Activated CD8-positive, alpha-beta memory T cell treated with anti-CD3 and anti-CD28 coated beads for 4 hours (primary cell): ENCODE measurements at places on chromosomes 6 and 20.
A peak's percentile ranks its signal among the peaks of the same experiment; 100 is the strongest.

DNA sequence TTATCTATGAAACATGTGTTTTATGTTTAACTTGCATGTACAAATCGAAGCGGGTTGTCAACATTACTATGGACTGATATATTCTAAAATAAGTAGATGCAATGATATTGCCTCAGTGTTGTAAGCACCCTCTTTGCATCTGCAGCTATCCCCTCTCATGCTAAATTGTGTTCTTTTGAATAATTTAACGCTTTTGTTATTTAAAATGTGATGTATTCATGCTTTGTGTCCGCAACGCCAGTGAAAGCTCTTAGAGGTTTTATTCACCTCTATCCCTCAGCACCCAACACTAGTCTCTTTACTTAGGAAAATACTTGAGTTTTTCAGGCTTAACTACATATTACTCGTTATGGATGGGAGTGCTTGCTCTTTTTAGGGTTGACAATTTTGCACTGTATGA lies 173.7 kb upstream of the ID4 start:
- no peak for DNase-seq

GRCh38 chr20:24163506-24163905 lies 174.9 kb upstream of the GGTLC1 start:
- DNase-seq, result no peak

DNA sequence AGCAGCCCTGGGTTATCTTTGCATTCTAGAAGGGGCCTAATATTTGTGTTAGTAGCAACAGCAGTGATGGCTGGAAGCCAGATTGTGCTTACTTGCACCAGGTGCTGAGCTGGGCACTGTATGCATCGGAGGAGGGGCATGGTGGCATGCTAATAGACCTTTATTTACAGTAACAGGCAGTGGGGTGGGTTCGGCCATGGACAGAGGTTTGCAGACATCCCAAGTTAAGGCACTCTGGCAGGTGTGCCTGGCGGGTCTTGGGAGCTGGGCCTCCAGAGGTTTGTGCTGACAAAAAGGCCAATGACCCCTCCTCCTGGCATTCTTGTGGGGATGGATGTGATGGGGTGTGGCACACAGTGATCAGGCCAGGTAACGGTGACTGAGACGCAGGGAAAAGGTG lies 39.0 kb upstream of the CD93 start:
- DNase-seq, result no peak

DNA sequence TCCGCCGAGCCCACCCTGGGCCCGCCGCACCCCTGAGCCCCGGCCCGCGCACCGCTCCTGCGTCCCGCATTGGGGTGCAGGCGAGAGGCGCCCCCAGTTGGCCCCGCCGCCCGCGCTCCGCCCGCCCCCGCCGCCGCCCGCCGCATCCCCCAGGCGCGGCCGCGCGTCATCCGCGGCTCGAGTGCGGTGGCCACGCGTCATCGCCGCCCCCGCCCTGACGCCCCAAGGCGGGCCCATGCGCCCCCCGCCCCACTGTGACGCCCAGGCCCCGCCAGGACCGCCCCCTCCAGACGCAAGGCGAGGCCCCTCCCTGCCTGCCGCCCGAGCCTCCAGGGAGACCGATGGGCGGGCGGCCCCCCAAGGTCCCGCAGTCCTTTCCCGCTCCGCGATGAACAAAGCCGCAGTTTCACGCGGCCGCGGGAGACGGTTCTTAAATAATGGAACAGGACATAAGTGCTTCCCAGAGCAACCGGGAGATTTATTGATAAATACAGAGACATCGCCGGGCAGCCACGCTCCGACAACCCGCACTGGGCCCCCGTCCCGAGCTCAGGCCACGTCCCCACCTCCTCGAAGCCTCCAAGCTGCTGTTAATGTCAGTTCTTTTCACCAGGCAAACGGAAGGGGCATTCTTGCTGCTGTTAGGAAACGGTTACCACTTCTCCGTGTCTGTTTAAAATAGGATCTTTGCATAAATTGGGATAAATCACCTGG lies at the start of gene ANKRD60:
Gene ANKRD60 (minus strand): TSS at position 170 of the 714 bp plus-strand sequence. CDS start 0 bp downstream, at position 170.
- DNase-seq, result peak; percentile 19

- DNase-seq, result no peak
Observed at GRCh38 chr20:16392346-16392745, 180.9 kb downstream of the KIF16B start.

DNA sequence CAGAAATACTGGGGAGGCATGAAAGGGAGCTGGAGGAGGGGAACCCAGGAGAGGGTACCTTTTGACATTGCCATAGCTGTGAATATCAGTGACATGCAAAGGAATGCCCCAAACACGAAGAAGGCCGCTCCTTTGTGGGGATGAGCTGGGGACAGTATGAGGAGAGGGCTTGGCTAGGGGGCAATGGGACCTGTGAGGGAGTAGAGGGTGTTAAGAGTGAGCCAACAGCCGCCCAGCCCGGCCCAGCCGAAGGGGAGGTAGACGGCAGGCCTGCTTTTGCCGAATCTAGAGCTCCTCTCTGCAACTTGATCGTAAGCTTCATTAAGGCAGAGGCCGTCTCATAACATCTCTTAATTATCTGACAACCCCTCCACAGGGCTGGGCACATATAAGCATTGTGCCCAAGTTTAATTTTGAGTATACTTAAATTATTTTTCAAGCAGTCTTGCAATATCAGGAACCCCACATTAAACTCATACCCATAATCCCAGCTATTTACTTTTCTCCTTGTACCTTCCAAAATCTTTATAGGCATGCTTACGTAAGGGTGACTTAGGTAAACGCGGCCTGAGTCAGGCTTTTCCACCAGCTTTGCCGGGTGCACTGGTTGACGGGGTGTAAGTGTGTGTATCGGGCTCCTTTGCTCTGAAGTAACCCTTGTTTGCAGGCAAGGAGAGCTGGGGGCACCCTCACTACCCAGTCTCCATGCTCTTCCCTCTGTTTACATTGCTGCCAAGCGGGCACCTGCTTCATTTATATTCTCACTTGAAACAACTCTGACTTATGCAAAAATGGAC lies 24.9 kb upstream of the VEGFA start:
- DNase-seq, result no peak

- DNase-seq, result peak; percentile 52
Observed at GRCh38 chr6:157322792-157323254, 496 bp downstream of the TMEM242 start.

DNA sequence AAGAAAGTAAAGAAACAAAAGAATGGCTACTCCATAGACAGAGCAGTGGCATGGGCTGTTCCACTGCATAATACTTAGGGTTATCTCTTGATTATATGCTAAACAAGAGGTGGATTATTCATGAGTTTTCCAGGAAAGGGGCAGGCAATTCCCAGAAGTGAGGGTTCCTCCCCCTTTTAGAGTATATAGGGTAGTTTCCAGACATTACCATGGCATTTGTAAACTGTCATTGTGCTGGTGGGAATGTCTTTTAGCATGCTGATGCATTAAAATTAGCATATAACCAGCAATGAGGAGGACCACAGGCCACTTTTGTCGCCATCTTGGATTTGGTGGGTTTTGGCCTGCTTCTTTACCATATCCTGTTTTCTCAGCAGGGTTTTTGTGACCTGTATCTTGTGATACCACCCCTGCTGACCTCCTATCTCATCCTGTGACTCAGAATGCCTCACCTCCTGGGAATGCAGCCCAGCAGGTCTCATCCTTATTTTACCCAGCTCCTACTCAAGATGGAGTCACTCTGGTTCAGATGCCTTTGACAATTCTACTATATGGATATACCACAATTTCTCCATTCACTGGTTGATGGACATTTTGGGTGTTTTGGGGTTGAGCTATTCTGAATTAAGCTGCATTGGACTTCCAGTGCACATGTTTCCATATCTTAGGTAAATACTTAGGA lies 280.6 kb downstream of the FARS2 start:
- DNase-seq, result no peak

- no peak for DNase-seq
Observed at GRCh38 chr20:14838663-14839628, 501.5 kb upstream of the FLRT3 start.

GRCh38 chr6:113960795-113961194 lies 10.2 kb downstream of the HDAC2 start:
- DNase-seq, result no peak

GRCh38 chr20:54015496-54015895 lies 54.9 kb downstream of the BCAS1 start:
- no peak for DNase-seq

GRCh38 chr6:157893238-157893637 lies 70.2 kb downstream of the SNX9 start:
- no peak for DNase-seq

DNA sequence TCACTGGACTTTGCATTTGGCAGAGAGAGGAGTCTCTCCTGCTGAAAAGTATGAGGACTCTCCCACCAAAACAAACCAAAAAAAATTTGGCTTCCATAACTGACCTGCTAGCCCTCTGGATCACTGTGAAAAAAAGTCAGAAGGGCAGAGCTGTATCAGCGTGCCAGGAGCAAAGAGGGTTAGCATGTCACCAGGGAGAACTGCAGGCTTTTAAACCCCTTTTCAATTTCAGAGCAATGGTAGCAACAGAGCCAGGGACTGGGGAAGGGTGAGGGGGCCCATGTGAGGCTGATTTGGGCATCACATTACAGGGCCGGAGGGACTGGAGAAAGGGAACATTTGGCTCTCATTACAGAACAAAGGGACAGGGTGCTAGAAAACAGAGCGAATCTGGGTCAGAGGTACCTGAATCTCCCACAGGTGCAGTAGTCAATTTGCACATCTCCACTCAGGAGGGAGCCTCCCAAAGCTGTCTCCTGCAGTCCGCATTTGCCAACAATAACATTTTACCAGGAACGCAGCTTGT lies 185.7 kb upstream of the EYA4 start:
- DNase-seq, result no peak

- no peak for DNase-seq
Observed at GRCh38 chr20:42610070-42610469, 579.6 kb downstream of the PTPRT start.

GRCh38 chr6:127858727-127859391 lies 42.0 kb downstream of the THEMIS start:
- DNase-seq, result no peak

GRCh38 chr6:74066168-74066871 lies 370.3 kb downstream of the CD109 start:
- no peak for DNase-seq

- DNase-seq, result no peak
Observed at GRCh38 chr20:25248786-25249172, 894 bp downstream of the PYGB start.

GRCh38 chr6:139903411-139904157 lies 529.1 kb upstream of the CITED2 start:
- DNase-seq, result no peak

GRCh38 chr6:26556263-26557070 lies 18.3 kb downstream of the HMGN4 start:
- DNase-seq, result no peak

DNA sequence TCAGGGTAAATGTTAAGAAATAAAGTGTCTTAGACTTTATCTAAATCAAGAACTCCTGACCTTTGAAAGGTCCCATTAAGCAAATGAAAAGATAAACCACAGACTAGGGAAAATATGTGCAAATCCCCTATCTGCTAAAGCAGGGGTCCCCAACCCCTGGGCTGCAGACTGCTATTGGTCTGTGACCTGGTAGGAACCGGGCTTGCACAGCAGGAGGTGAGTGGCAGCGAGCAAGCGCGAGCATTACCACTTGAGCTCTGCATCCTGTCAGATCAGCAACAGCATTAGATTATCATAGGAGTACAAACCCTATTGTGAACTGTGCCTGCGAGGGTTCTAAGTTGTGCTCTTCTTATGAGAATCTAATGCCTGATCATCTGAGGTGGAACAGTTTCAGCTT lies 42.4 kb downstream of the LCA5 start:
- DNase-seq, result no peak

GRCh38 chr20:38805958-38806854 lies 709 bp downstream of the PPP1R16B start:
- DNase-seq, result no peak

GRCh38 chr6:63371104-63371715 lies 51.4 kb upstream of the LGSN start:
- DNase-seq, result no peak

- no peak for DNase-seq
Observed at GRCh38 chr6:141463237-141463977, 669.3 kb upstream of the GJE1 start.

DNA sequence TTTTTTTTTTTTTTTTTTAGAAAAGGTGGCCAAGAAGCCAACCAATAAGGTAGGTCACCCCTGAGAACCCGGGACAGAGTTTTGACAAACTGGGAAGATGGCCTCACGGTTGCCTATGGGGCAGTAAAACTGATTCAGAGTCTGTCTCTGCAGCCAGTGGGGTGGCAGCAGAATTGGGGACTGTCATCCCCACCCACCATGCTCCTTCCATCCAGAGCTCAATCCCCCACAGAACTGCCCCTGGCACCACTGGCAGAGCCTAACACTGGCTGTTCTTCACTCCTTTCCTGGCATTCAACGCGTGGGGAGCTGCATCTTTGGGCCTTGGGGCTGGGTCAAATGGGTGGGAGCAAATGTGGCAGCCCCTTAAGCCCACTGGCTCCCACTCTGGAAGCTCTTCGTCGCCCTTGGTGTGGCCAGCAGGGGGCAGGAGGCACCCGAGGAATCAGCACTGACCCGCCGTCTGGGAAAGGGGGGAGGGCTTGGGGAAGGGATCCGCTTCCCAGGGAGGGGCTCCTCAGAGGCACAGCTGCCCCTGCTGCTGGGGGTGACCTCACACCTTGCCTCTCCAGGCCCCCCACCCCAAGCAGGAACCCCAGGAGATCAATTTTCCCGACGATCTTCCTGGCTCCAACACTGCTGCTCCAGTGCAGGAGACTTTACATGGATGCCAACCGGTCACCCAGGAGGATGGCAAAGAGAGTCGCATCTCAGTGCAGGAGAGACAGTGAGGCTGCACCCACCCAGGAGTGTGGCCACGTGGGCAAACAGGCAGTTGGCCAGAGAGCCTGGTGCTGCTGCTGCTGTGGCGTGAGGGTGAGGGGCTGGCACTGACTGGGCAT lies 10.4 kb downstream of the CD40 start:
- no peak for DNase-seq

GRCh38 chr6:152368751-152369624 lies 268.2 kb downstream of the SYNE1 start:
- DNase-seq, result no peak

- no peak for DNase-seq
Observed at GRCh38 chr6:96844530-96844929, 7.3 kb upstream of the GPR63 start.

DNA sequence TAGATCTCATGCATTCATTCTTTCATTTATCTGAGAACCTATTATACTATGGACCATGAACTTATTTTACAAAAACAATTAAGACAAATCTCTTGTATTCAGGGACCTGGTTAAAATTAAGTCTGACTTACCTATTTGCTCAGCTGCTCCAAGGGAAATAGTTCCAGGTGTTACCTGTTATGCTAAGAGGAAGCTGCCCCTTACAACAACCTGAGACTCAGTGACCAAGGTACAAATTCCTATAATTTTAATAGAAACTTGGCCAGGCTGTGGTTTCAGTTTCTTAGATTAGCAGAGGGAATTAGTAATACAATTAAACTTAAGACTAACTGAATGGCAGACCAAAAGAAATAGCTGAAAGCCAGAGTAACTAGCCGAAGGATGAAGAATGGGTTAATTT lies 48.2 kb upstream of the GMPR start:
- DNase-seq, result no peak
